ENCODE measurements at places on chromosomes 3 and 15.

DNA sequence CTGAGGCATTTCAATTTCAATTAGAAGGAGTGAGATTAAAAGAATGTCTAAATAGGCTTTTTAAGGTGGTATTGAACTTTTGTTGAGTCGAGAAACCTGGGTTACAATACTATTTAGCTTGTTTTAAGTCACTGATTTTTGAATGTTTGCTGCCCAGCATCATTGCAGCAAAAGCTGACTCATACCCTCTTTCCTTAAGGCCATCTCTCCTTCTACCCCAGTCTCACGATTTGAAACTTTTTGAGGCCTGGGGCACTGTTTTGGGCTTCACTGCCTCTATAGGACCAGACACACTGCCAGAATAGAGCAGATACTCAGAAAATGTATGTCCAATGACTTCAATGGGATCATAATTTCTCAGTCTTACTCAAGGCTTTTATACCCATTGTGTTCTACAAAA is 319.6 kb upstream of the TGFBR2 start:
- no peak for DNase-seq

GRCh38 chr15:92494806-92495336 is 101.2 kb downstream of the ST8SIA2 start:
- DNase-seq, result no peak

GRCh38 chr15:65323071-65323511 is 18.6 kb downstream of the RNU5B-1 start:
- no peak for DNase-seq

DNA sequence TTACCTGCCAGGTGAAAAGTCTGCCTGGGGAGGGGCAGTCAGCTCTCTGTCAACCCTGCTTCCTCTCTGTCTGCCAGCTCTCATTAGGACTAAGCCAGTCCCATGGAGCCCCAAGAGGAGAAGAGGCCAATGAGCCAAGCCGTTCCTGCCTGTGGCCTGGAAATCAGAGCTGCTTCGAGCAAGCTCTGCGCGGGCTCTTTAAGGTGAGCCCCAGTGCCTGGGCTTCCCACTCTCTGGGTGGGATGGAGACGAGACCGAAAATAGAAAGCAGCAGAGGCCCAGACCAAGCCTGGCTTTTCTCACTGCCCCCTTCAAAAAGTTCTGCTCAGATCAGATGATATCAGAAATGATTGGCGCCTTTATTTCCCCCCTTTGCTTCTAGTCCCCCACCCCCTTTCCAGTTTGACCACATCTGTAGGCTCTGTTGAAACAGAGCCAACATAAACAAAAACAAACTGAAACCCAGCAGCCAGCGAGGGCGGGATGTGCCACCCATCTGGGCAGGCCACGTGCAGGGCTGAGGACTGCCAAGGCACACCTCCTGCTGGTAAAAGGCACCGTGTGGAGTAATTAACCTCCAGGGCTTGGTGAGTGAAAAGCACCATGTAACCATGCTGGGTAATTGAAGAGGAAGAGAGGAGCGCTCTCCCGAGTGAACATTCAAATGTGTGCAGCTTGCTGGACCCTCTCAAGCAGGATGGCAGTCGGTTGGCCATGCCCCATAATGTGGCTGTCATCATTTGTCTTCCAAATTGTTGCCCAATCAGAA is 471.0 kb upstream of the PROK2 start:
- no peak for DNase-seq

DNA sequence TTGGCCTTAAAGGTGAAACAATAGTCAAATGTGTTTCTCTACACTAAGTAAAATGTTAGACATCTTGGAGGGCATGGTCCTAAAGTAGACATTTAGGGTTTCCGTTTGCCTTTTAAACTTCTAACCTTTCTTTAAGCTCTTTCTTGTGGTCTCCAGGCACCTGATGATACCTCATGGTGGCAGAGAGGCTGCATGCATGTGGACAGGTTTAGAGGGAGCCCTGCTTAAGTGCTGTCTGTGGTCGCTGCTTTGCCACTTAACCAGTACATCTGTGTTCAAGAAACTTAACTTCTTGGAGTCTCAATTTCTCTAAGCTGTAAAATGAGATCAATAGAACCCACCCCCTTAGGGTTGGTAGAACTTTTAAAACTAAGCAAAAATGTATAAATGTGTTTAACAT is 6.2 kb downstream of the MITF start:
- no peak for DNase-seq

- no peak for DNase-seq
These were observed 72.7 kb upstream of the HACD2 start for GRCh38 chr3:123657568-123657967.

DNA sequence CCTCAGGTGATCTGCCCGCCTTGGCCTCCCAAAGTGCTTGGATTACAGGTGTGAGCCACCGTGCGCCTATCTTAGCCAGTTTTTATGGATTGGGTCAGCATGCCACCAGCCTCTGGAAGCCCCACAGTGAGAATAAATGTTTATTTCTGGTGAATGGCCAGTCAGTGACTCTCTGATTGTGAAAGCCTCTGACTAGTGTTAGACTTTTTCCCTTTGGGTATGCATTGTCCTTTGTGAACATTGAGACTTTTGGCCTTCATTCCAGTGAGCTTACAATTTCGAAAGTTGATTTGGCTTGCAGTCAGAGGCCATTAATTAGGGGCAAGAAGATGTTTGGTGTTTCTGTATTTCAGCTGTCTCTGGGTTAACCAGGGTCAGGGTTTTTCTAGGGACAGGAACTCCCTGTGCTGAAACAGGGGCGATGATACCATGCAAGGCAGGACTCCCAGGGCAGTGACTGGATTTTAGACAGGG is 274.5 kb upstream of the C2CD4B start:
- DNase-seq, result no peak

GRCh38 chr15:89975482-89976245 is 25.5 kb upstream of the ZNF710 start:
- no peak for DNase-seq

DNA sequence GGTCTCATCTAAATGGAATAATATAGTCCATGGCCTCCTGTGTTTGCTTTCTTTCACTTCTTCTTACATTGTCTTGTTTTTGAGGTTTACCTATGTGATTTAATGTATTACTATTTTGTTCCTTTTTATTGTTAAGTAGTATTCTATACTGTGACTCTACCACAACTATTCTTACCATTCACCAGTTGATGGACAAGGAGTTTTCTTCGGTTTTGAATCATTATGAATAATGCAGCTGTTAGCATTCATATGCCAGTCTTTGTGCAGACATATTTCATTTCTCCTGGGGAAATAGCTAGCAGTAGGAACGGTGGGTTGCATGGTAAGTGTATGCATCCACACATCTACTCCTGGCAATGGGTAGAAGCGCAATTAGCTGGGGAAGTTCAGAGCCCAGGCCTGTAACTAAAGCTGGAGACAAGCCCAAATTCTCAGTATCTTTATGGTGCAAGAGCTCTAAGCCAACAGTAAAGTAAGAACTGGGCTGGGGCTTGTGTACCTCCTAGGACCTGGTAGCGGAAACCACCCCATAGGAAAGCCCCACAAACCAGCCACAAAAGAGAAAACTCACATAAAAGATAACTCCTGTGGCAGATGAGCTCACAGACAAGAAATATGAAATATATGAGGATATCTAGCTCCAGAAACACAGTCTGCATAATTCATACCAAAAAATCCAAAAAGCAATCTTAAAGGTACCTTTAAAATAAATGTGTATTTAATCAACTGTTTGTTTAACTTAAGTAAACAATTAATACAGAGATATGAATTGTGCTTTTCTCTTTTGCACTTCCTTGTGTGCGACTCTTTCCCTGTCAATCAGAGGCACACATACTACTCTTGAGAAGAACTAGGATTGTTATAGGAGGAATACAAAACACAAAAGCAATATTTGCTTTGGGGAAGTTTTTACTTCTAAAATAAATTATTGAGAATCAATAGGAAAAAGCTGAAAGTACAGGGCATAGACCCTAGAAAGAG is 2.7 kb upstream of the CSTA start:
- no peak for DNase-seq

- DNase-seq, result no peak
These were observed 81.8 kb downstream of the CLASP2 start for GRCh38 chr3:33636125-33636850.

GRCh38 chr3:48426944-48427629 is 2.8 kb downstream of the PLXNB1 start:
- no peak for DNase-seq

- no peak for DNase-seq
These were observed 474.5 kb downstream of the RBMS3 start for GRCh38 chr3:29755416-29755815.

- no peak for DNase-seq
These were observed 137.1 kb downstream of the SPATA16 start for GRCh38 chr3:173003956-173004355.
